ENCODE measurements at places on chromosomes 3 and 15.

GRCh38 chr3:152151216-152151876, 117.4 kb upstream of the MBNL1 start:
- DNase-seq = peak; percentile 2

DNA sequence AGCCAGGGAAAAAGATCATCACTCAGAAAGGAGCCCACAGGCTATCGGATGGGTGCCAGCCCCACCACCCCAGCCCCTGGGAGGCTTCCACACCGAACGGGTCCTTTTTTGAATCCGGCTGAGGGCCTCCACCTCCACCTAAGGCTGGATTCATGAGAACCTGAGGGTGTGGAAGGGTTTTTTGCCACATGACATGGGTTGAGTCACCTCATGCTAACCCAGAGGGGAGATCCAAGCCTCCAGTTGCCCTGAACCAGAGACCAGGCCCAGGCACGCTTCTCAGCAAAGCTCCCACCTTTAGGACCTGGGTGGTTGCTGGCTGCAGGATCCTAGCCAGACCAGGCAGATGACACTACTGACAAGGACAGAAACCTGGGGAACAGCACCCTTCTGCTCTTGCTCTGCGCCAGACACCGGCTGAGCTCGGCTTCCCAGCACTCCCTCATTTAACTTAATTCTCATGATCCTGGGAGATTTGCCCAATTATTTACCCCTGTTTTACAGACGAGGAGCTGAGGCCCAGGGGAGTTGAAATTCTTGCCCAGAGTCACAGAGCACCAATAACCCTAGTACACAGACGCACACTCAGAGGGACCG, 25.6 kb downstream of the DUSP7 start:
- DNase-seq = no peak

- no peak for DNase-seq
Measured at GRCh38 chr3:69665026-69665737, 74.1 kb upstream of the MITF start.

- DNase-seq = no peak
Measured at GRCh38 chr3:179715582-179715981, 62.7 kb downstream of the USP13 start.

- DNase-seq = no peak
Measured at GRCh38 chr3:152461460-152461859, 192.7 kb downstream of the MBNL1 start.

GRCh38 chr3:24476871-24477656, 17.6 kb downstream of the THRB start:
- DNase-seq = no peak

DNA sequence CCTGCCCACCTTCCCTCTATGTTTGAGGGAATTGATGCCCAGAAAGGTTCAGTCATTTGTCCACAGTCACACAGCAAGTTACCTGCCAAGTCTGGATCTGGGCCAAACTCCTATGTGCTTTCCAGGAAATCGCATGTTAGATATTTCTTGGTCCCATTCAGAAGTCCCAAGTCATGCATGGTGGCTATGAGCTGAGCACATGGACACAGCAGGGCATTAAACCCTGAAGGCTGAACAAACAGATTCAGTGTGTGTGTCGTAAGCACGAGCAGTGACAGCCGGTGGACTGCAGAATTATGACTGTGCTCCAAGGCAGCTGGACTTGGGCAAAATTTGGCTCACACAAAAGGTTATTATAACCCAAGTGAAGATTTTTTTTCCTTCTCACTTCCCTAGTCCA, 11.4 kb upstream of the SLC6A6 start:
- no peak for DNase-seq

DNA sequence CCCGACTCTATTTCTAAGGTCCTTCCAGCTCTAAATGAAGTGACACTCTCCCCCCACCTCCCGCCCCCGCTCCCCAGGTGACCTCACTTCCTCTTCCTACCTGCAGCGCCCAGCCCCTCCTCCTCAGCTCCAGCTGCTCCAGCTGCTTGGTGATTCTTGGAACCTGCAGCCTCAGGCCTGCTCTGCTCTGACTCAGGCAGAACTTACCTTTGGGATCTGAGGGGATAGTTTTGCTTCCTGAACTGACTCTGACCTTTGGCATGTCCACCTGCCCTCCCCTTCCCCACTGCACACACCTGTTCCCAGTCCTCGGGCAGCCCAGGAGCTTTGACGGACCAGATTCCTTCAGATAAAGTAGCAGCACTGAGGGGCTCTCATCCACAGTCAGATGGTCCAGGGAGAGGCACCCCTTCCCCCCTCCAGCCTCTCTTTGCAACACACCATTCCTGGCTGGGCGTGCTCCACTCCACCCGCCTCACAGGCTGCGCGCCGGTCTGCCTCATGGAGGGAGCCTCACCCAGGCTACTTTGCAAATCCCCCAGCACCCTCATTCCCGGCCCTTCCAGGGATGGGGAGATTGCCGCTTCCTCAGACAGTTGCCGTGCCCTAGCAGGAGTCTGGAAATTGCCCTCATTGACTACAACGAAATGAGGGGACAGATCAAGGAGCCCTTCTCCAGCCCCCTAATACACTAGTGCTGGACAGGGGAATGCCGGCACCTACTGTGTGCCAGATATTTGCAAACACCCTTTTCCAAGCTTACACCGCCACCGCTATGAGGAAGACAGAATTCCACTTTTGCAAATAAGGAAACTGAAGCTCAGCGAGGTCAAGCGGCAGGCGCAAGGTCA, 692 bp upstream of the C15orf39 start:
- no peak for DNase-seq

GRCh38 chr3:95514260-95514659, 1300.1 kb upstream of the EPHA6 start:
- no peak for DNase-seq

GRCh38 chr15:38617831-38618230, 53.2 kb upstream of the RASGRP1 start:
- DNase-seq = no peak

DNA sequence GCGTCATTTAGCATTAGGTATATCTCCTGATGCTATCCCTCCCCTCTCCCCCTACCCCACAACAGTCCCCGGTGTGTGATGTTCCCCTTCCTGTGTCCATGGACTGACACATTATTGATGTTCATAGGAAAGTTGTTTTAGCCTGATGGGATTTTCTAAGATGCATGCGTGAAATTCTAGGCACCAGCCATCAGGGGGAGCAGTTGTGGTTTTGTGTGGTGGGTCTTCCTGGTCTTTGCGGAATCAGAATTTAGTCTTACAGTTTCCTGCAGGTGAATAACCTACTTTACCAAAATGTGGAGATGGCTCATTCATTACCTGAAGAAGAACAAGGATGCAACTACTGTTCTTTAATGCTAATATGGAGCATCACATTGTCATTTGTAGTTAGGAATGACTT, 455.0 kb upstream of the THBS1 start:
- DNase-seq = no peak

GRCh38 chr3:126342991-126343648, 14.1 kb downstream of the KLF15 start:
- no peak for DNase-seq

DNA sequence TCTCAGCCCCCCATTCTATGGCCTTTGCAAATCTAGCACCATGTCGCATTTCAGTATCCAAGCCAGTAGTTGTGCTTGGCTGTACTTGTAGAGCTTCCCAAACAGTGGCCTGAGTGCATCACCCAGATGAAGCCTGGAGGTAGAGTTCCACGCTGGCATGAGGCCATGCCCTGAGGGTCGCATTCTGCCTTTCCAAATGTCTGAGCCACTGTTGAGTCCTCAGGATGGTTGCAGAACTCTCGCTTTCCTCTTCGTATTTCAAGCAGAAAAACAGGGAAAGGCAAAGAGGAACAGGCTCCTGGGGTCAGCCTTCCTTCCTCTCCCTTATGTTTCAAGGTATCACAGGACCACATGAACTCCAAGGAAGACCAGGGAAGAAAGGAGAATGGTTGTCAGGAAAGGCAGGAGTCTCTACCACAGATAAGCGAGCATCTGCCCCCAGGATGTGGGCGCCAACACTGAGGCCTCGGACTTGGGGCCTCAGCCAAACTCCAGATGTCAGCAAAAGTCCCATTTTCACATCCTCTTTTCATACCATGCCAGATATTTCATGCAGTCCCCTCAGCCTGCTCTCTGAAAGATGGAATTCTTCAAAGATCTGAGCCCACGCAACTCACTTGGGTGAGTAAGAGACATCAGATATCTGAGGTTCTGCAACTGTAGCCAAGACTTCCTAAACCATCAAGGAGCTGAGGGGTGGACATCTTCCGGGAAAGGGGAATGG, 19.4 kb upstream of the PRR20G start:
- DNase-seq = no peak

DNA sequence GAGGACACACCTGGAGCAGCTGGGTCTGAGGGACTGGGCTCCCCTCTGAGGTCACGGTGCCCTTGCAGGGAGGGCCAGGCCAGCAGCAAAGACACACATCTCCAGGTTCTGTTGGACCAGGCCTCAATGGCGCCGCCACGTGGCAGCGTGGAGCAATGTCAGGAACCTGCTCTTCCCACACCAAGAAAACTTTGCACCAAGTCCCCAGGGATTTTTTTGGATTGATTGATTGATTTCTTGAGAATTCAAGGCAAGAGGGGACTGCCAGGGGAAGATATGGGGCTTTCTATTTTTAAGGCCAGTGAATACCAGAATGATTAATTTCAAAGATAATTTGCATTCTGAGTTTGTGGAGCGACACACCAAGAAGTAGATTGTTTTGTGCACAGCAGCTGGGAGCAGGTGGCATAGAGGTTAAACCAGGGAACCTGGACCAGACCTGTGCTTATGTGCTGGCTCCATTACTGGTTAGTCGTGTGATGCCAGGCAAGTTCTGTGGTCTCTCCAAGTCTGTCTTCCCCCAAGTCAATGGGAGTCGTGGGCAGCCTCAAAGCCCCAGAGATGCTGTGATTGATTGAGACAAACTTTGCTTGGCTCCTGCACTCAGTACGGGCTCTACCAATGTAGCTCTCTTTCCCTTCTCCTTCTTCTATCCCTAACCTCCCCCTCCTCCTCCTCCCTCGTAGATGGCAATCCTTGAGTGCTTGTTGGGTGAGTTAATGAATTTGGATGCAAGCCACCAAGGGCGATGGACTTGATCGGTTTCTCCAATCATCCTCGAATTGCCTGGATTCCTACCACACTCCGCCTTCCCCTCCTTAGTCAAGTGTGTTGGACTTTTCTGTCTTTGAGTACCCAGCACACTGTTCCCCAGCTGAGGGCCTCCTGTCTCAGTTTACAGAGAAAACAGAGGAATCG, 96.2 kb upstream of the TRPM1 start:
- DNase-seq = no peak

DNA sequence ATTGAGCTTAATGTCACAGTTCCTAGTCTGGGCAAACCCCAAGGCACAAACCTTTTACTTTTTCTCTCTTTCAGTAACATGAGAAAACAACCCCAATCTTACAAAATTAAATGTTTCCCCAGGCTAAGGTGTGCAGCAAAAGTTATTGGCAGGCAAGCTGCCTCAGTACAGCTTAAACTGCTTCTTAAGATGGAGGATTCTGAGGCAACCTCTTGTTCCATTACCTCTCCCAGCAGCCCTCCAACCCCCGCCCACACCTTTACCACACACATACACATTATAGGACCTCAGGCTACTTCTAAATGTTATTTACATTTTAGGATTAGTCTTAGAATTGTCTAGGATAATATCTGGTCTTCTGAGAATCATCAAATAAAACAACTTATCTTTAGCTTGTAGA, 22.3 kb upstream of the CBLB start:
- DNase-seq = no peak

DNA sequence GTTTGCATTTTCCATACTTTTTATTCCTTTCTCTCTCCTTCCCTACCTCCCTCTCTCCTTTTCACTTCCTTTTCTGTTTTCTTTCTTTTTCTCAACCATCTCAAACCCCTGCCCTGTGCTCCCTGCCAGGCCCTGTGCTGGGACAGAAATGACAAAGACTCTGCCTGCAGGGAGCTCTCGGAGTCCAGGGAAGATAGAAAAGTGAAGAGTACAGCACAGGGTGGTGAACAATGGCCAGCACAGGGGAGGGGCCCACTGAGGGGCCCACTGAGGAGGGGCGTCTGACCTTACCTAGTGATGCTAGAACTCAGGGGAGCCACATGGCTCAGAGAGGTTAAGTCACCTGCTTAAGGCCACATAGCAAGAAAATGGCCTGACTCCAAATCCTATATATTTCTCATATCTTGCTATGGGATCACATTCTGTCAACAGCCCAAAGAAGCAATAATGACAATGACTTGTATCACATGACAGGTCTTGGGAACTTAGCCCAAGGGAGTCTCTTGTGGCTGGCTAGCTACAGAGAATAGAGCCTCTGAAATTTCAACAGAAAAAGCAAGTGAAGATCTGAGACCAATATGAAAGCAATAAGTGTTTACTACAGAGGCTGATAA, 44.3 kb upstream of the ATP2B2 start:
- DNase-seq = no peak

- DNase-seq = no peak
Measured at GRCh38 chr3:73915886-73916285, 291.1 kb upstream of the PDZRN3 start.

GRCh38 chr3:133934073-133934970, 38.6 kb upstream of the RAB6B start:
- DNase-seq = no peak

- DNase-seq = no peak
Measured at GRCh38 chr15:98745650-98746374, 97.5 kb downstream of the IGF1R start.

DNA sequence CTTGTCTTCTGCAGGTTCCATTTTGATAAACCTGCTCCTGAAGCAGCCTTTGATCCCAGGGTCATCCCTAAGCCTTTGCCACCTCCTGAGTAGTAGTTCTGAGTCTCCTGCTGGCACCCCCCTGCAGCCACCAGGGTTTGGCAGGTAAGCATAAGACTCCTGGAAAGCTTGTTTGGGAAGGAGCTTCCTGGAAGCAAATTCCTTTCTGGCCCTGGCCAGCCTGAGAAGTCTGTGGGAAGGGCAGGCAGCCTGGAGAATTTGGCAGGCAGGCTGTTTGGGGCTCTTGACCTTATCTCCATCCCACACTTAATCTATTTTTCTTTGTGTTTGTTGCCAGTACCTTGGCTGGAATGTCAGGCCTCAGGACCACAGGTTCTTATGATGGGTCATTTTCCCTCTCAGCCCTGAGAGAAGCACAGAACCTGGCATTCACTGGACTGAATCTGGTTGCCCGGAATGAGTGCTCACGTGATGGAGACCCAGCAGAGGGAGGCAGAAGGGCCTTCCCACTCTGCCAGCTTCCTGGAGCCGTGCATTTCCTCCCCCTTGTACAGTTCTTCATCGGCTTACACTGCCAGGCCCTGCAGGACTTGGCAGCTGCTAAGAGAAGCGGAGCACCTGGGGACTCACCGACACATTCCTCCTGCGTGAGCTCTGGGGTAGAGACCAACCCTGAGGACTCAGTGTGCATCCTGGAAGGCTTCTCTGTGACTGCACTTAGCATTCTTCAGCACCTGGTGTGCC, 13.4 kb downstream of the ATRIP start:
- DNase-seq = no peak

DNA sequence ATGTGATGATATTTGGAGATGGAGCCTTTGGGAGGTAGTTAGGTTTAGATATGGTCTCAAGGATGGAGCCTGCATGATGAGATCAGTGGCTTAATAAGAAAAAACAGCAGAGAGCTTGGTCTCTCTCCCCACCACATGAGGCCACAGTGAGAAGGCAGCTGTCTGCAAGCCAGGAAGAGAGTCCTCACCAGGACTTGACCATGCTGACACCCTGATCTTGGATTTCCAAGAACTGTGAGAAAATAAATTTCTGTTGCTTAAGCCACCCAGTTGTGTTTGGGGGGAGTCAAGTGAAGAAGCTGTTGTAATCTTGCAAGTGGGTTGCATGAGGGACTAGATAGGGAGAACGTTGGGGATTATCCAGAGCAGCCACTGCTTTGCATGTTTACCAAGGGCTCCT, 62.3 kb upstream of the TNFAIP8L3 start:
- no peak for DNase-seq
